Stimulated activated CD4-positive, alpha-beta T cell treated with anti-CD3 and anti-CD28 coated beads, TNF-alpha, amount 100 ng/mL, for 4 hours (primary cell): ENCODE measurements at places on chromosomes 5 and 9.

DNA sequence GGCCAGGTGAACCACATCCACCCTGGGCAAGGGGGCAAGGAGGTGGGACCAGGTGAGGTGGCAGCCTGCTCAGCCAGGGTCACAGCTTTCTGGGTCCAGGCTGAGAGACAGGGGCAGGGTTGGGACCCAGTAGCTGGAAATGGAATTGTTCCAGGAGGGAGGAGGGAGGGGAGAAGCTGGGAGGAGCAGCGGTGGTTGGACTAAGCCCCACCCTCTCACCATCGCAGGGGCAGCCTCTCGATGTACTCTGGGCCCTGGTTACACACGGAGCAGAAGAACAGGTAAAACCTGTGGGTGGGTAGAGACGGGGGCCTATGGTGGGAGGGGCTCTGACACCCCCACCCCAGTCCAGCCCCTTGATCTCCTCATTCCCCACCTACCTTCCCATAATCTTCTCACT is 11.2 kb downstream of the PHF19 start:
- no peak for DNase-seq

- DNase-seq = no peak
Observed at GRCh38 chr5:66843065-66843464, 246.9 kb downstream of the MAST4 start.

DNA sequence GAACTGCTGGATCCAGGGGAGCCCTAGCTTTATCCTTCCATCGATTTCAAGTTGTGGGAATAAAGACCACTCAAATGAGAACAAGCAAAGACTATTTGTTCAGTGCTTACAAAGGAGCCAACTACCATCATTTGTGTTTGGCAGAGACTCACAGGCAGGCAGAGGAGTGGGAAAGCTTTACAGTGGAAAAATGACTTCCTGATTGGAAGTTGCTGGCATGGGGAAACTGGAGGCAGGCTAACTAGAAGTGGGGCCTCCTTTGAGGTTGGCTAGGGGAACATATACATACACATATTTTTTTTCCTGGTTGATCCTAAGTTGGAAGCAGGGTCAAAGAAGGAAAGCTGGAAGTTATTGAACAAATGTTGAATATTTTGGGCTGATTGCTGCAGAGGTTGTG is 121.7 kb downstream of the ACTBL2 start:
- no peak for DNase-seq

DNA sequence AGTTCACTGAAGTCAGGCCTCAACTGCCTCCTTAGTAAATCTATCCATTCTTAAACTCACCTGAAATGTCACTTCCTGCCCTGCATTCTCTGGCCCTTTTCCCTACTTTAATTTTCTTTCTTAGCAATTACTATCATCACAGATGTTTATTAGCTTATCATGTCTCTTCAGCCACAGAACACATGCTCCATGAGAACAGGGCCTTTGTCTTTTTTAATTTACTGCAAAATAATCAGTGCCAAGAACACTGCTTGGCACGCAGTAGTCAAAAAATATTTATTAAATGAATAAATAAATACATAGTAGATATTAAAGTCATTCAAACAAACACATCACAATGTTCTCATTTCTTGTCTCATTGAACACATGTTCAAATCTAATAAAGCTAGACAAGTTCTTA is 46.2 kb downstream of the SKIC3 start:
- no peak for DNase-seq

GRCh38 chr9:13690595-13690994 is 411.1 kb upstream of the MPDZ start:
- DNase-seq = no peak

- no peak for DNase-seq
Observed at GRCh38 chr9:108496846-108497245, 358.9 kb downstream of the ACTL7B start.

DNA sequence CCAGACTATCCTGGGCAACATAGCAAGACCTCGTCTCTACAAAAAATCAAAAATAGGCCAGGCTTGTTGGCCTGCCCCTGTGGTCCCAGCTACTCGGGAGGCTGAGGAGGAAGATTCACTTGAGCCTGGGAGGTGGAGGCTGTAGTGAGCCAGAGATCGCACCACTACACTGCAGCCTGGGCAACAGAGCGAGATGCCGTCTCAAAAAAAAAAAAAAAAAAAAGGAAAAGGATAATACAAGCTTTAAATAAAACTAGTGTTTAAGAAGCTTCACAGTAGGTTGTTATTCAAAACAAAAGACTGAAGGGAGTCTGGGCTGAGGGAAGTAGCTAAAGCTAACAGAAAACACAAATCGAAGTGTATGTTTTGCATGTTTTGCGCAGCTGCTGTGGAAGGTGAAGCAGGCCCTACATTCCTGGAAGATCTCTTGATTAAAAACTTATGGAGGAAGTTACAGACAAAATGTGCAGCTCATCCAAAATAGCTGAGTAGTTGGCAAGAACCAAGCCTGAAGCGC is 581 bp upstream of the C9orf40 start:
- DNase-seq = no peak

- no peak for DNase-seq
Observed at GRCh38 chr5:167898361-167899042, 392.9 kb upstream of the WWC1 start.

DNA sequence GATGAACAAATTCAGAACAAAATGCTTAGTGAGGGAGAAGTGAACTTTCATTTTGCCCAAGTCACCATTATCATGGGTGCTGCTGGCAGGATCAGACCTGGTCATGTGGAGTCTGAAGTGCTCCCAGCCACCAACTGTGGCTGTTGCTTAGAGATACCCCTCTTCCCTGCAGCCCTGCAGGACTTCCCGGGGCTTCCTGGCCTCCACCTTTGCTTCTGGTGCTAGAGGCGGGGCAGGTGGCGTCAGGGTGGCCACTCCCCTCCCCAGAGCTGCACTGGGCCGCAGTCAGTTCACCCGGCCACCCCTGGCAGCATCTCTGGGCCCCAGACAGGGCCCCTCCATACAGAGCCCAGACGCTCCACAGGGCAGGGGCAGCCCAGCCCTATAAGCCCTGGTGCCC is 30.0 kb upstream of the SLC12A7 start:
- no peak for DNase-seq

GRCh38 chr5:96433066-96433447 is at the start of gene PCSK1:
Gene PCSK1 (minus strand): TSS chr5:96433248. CDS start chr5:96433042, 206 bp downstream.
- no peak for DNase-seq

GRCh38 chr5:133233616-133234015 is 181.8 kb downstream of the HSPA4 start:
- no peak for DNase-seq

DNA sequence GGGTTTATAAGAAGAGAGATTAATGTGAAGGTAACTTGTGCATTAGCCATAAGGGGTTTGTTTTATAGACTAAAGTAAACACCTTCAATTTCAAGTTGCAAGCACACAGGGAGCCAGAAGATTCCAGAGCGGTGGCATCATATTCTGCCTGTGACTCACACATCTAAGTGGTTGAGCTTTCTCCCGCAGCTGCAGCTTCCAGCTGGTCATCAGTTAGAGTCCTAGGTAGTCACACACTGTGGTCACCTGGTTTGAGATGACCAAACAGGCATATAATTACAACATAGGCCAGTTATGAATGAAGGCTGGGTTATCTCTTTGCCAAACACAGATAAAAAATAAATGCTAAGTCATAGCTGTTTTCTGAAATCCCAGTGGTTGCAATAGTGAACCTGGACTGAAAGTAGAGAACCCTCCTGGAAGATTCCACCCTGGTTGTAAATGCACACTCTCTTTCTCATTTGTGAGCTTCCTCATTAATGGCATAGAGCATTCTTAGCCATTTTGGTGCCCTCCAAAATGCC is 171.3 kb downstream of the GDNF start:
- no peak for DNase-seq

GRCh38 chr5:143186623-143187022 is 216.9 kb downstream of the NR3C1 start:
- DNase-seq = no peak

GRCh38 chr9:22645893-22646292 is 199.3 kb downstream of the DMRTA1 start:
- DNase-seq = no peak

- DNase-seq = no peak
Observed at GRCh38 chr9:106980551-106981101, 117.7 kb downstream of the ZNF462 start.

- DNase-seq = no peak
Observed at GRCh38 chr9:136411378-136411777, 920 bp downstream of the PMPCA start.

DNA sequence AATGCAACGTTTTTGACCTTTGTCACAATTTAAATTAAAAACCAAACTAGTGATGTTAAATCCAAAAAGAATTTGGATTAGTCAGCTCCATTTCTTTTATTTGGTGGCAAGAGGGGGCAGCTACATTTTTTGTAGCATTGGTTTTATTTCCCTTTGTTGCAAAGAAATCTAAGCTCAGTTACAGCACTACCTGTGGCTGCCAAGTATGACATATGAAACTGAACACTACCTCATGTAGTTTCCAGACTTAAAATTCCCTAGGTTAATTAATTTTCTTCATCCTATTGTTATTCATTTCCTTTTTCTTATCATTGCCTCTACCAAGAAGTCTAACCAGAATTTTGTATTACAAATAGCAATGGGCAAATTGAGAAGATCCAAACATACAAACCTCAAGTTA is 393.5 kb downstream of the BRINP1 start:
- DNase-seq = no peak

DNA sequence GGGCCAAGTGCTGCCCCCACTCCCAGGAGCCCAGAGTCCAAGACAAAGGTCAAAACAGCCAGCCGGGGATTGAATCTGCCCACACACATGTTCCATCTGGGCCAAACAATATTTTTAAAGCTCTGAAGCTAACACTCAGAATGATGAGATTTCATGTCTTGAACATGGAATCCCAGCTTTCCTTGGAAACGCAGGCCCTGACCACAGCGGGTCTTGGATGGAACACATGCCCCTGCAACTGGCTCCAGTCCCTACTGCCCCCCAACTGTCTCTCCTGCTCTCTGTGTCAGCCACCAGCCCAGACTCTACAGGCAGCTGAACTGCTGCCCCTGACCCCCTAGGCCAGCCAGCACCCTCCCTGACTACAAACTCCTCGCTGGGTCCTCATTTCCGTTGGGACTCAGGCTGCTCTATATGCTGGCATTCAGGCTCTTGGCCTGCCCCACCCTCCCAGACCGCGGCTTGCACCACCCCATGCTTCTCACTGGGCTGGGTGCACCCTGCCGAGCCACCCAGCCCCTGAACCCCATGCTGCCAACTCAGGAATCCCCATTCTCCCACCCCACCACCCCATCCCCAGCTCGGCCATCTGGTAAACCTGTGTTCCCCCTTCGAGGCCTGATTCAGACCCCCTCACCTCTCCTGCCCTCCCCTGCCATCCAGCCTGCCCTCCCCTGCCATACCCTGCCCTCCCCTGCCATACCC is 71.7 kb downstream of the ADAMTS2 start:
- no peak for DNase-seq

- DNase-seq = no peak
Observed at GRCh38 chr5:132268769-132269551, 11.5 kb downstream of the PDLIM4 start.

DNA sequence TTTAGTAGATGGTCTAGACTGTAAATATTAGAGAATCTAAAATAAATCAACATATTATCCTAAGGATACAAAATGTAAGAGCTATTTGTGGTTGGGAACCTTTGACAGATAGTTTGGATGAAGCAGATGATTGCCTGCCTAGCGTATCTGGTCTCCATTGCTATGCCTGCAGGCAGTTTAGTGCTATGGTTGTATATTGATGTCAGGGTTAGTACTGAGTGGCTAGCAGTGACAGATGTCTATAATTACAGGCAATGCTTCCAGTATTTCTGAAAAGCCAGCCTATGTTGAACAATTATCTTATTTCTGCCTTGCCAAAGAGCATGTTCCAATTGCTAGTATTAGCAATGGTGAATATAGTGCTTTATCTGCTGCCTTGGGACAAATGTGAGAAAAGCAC is 151.3 kb upstream of the TLX3 start:
- DNase-seq = no peak

- DNase-seq = no peak
Observed at GRCh38 chr9:70438341-70438928, 24.0 kb upstream of the KLF9 start.

GRCh38 chr5:145971108-145971507 is 34.7 kb downstream of the SH3RF2 start:
- no peak for DNase-seq

DNA sequence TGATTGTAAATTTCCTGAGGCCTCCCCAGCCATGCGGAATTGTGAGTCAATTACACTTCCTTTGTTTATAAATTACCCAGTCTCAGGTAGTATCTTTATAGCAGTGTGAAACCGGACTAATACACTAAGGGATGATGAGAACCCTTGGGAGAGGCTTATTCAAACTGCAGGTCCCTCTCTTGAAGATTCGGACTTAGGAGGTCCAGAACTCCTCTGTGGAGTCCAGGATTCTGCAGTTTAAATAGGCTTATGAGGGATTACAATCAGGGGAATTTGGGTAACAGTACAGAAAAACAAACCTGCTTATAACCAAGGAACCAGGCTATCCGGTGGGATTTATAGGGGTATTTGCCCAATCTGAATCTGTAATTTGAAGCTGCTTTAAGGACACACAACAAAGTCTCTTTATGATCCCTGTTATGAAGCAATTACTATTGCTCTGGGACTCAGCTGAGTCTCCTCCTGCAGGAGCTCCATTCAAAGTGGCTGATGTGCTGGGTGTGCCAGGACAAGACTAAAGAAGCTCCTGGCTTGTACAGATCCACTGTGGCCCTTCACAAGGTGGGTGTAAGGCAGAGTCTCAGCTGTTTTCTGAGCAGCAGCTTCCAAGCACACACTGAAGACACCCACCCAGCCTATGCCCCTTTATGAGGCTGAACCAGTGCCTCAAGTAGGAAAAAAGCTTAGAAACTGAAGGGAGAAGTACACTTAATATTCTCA is 41.8 kb upstream of the LHFPL2 start:
- DNase-seq = no peak

DNA sequence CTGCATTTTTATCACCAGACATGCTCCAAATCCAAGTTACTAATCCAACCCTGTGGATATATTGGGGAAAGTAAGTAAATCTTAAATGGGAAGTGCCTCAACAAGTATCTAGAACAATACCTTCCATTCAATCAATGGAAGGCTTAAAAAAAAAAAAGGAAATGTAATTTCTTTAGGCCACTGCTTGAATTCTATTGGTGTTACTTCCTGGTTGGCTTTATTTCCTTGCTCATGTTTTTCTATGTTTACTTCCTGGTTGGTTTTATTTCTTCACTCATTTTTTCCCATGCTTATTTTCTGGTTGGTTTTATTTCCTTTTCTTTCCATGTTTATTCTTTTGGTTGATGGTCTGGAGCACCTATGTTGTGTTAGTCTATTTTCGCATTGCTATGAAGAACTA is 363.9 kb downstream of the KDM4C start:
- DNase-seq = no peak

GRCh38 chr5:38922199-38922598 is 76.4 kb downstream of the OSMR start:
- peak; percentile 9 for DNase-seq

GRCh38 chr5:130024006-130024405 is 119.7 kb downstream of the CHSY3 start:
- no peak for DNase-seq

GRCh38 chr5:119439140-119439631 is 13.1 kb upstream of the HSD17B4 start:
- no peak for DNase-seq
